Chondrocyte (in vitro differentiated cells): ENCODE measurements at places on chromosomes 7 and 10.

DNA sequence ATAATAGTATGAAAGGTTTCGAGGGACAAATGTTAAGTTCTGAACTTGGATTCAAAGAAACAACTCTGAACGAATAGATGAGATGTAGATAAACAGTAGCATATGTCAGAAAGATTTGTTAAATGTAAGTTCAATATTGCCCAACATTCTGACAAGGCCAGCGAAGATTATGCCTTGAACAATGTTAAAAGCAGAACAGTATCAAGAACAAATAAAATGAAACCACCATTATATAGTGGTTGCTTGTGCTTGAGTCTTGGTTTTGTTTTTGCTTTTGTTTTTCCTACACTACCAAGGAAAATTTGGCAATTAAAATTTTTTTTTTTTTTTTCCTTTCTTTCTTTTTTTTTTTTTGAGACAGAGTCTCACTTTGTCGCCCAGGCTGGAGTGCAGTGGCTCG, 66.4 kb downstream of the PLXDC2 start:
- DNase-seq = no peak

DNA sequence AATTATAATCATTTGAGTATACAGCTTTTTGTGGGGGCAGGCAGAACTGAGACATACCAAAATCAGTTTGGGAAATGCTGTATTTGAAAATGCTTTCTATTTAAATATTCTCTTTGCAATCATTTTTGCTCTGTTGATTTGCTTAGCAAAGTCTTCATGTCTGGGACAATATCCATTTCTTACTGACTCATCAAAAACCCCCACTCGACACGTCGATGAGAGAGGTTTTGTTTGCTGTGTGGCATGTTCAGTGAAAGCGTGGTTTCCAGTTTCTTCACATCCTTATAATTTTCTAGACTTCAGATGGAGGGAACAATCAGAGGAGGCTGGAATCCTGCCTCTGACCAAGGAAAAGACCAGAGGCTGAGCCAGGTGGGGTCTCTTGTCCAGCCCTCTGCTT, 28.9 kb downstream of the HTRA1 start:
- DNase-seq = no peak

GRCh38 chr7:151243408-151244195, 4.9 kb downstream of the SMARCD3 start:
- no peak for DNase-seq

GRCh38 chr7:43391518-43391917, 191.4 kb upstream of the STK17A start:
- no peak for DNase-seq

DNA sequence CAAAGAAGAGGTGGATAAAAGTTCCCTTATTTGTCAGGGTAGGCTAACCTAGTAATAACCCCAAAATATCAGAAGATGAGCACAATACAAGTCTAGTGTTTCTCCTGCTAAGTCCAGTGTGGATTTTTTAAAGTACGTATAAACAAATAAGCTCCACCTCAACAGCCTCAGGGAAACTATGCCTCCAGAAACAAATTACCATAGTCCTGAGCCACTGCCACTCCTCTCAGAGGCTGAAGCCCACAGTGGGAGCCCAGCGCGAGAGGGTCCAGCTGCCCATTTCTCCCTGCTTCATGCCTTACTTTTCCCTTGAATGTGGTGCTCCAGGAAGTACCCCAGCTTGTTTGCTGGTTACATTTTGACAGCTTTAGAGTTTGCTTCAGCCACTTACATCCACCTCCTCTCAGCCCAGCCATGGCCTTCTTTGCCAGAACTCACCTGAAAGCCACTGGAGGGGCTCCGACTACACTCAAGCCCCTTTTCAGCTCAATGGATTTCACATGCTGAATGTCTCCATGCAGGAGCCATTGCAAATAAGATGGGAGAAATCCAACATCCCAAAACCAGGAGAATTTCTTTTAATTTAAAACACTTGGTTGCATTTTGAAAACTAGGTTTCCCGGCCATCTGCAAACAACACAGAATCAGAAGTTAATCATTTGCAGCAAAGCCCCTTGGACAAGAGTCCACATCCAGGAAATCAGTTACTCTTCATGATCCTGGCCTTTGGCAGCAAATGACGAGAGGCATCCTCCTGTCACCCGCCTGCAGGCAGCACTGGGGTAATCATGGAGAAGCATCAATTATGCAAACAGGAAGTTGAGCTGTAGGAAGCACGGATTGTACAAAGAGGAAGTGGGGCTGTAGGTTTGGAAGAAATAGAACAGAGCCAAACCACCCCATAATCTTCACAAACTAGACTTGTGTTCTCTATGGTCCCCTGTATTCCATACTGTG, 138.1 kb downstream of the HERPUD2 start:
- DNase-seq = no peak

DNA sequence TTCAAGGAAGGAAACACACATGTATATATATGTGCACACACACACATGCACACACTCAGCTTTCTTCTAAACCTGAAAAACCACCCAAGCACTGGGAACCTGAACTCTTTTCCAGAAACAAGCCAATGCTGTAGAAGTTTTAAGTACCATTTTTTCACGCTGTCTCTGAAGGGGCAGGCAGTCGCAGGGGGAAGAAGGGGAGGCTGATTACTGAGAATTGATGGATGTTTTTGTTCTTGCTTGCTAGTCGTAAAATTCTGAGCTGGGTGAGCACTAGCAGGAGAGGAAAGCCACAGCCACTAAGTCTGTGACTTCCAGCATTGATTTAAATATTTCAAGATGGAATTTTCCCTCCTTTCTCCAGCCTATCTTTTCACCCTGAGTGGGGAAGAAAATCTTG, 391.8 kb downstream of the CALN1 start:
- no peak for DNase-seq

GRCh38 chr10:103668351-103669242, 175.1 kb downstream of the NEURL1 start:
- no peak for DNase-seq

DNA sequence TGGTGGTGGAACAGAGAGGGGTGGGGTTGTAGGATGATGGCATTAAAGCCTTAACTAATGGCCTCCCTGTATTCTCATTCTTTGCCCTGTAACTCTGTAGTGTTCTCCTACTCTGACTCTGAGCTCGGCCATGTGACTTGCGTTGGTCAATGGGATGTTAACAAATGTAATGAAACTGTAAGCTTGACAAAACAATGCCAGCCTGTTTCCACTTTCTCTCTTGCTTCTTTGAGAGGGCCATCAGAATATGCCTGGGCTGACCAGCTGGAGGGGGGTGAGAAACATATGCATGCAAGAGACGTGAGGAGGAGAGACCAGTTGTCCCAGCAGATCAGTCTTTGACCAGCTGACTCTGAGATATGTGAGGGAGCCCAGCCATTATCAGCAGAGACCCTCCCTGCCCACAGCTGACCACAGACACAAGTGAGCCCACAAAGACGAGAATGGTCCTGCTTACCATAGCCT, 100.6 kb downstream of the ICA1 start:
- DNase-seq = no peak

DNA sequence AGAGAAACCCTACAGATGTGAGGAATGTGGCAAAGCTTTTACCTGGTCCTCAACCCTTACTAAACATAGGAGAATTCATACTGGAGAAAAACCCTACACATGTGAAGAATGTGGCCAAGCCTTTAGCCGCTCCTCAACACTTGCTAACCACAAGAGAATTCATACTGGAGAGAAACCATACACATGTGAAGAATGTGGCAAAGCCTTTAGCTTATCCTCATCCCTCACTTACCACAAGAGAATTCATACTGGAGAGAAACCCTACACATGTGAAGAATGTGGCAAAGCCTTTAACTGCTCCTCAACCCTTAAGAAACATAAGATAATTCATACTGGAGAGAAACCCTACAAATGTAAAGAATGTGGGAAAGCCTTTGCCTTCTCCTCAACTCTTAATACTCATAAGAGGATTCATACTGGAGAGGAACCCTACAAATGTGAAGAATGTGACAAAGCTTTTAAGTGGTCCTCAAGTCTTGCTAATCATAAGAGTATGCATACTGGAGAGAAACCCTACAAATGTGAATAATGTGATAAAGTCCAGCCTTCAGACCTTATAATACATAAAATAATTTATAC, 38.2 kb downstream of the ZNF679 start:
- DNase-seq = no peak

DNA sequence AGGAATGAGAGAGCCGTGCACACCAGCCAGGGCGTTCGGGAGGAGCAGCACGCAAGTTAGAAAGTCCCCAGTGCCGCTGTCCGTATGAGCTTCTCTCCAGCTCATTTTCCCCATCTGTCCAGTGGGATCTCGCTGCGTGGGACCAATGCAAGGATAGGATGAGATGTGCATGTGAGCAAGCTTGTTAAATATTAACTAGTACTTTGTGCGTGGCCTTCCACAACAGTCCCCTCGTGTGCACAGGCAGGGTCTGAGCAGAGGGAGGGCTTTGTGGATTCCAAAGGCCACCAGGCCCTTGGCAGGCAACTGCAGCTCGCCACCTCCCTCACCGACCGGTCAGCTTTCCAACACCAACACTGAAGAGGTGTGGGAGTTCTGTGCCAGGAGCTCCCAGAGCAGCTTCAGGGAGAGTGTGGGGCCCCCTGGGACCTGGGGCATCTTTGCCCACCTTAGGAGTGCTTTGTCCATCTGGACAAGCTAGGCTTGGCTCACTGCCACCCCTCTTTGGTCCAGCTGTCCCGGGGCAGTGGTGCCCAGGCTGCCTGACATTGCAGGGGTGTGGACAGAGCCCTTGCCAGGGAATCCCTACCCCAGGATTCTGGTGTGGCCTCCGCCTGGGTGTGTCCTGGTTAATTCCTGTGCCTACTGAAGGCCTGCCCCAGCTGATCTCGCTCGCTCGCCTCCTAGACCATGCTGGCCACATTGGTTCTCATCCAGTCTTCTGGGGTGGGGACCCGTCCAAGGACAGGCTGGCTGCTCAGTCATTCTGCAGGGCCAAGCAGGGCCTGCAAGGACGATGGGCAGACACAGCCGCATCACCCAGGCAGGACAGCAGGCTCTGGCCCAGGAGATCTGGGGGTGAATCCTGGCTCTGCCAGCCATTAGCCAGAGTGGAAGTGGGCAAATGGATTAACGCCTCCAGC, 5.3 kb downstream of the FAM20C start:
- no peak for DNase-seq

- peak; percentile 97 for DNase-seq
Measured at GRCh38 chr10:17200912-17201793, at the start of gene TRDMT1. TSS of gene TRDMT1 (minus strand) at chr10:17201672. CDS start at chr10:17201634, 38 bp downstream.

DNA sequence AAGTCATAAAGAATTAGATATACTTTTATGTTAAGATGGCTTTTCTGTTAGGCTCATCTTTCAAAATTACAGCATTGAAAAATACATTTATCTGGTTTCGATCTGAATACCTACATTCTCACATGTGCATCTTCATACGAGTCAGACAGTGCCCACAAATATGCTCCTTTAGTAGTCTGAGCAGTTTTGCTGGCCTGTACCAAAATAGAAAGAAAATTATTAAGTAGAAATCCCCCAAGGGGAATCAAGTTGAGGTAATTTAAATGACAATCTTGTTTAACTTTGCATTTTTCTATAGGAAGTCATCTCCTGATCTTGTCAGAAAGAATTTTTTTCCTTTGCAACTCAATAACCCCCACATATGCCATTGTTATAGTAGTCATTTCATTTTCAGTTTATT, 287.4 kb upstream of the SEMA3D start:
- no peak for DNase-seq

DNA sequence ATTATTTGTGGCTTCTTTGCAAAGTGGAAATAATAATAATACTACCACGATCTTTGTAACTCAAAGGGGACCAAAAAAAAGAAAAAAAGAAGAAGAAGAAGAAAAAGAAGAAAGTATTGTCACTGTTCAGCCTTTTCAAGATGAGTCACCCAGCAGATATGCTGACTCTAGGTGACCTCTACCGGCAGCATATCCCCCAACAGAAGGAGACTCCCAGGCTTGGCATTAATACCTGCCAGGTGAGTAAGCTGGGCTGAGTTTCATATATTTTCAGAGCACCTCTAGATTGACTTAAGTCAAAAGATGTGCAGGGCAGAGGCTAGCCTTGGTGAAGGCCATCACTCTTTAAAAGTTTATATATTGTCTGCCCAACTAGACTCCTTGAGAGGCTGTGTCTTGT, 30.4 kb upstream of the GPR26 start:
- no peak for DNase-seq

GRCh38 chr10:50991456-50992355, 82.6 kb upstream of the PRKG1 start:
- peak; percentile 90 for DNase-seq

DNA sequence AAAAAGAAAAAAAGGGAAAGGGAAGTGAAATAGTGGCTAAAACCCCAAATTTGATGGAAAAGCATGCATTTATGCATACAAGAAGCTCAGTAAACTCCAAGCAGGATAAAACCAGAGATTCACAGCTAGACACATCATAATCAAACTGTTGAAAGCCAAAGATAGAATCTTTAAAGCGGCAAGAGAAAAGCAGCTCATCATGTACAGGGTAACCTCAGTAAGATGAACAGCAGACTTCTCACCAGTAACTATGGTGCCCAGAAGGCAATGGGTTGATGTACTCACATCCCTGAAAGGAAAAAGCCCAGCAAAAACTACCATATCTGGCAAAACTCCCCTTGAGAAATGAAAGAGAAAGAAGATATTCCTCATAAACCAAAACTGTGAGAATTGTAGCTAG, 60.4 kb downstream of the TPST1 start:
- no peak for DNase-seq

DNA sequence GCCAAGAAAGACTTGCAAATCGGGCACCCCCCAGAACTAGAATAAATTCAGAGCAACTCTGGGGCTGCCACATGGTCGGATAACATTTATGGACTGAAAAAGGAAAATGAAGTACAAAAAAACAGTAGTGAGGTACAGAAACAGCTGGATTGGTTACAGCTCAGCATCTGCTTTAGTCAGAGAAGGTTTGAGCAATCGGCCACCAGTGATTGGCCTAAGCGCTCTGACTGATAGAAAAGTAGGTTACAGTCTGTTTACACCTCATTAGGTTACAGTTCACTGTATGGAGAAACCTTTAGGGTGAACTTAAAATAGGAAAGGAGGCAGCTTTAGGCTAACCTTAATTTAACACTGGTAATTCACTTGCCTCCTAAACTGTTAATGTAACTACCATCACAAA, 102.0 kb upstream of the DKK1 start:
- DNase-seq = no peak

- no peak for DNase-seq
Measured at GRCh38 chr7:33418251-33418701, 288.9 kb downstream of the BBS9 start.

DNA sequence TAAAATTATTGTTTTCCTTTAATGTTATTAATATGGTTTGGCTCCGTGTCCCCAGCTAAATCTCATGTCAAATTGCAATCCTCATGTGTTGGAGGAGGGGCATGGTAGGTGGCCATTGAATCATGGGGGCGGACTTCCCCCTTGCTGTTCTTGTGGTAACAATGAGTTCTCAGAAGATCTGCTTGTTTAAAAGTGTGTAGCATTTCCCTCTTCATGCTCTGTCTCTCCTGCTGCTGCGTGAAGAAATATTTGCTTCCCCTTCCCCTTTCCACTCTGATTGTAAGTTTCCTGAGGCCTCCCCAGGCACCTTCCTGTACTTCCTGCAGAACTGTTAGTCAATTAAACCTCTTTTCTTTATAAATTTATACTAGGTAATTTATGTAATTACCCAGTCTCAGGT, 27.5 kb downstream of the VIM start:
- DNase-seq = no peak

- DNase-seq = no peak
Measured at GRCh38 chr10:102919992-102920739, 2.1 kb downstream of the CNNM2 start.
